ENCODE measurements at places on chromosomes 4 and X. TPM values are rescaled to one million over a fixed set of nuclear protein-coding genes. Genes with fewer than 3 reads are reported as not detected.

DNA sequence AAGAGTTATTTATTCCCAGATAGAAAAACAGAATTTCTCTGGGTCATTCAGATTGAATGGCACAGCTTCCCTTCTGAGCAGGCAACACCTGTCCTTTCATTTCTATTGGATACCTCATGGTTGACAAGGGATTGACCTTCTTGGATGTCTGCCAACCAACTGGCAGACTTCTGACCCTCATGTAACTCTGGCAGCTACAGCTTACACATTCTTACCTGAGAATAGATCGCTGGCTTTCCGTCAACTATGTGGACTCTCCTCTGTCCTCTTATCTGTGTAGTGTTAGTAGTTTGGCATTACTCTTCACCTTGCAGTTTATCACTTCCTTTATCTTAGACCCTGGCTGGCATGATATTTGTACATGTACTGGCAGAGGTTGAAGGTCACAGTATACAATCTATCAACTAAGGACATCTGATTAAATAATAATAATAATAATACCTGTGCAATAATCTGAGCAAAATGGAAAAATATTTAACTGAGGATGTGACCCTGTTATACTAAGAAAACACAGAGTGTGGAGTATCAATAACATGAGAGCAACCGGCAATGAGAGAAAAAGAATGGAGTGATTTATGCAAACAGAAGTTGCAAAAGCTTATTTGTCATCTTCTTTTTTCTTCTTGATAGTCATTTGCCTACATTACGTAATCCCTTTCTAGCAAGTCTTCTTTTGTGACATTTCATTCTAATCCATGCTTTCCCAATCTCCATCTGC lies 1118.2 kb downstream of the ARAP2 start:
- no peak overlapping the region for H3K27ac ChIP-seq
- DNase-seq, result no peak
- H3K4me3 ChIP-seq, result no peak overlapping the region

- H3K4me1 ChIP-seq, result peaks cover 4% of the 10 kb centered on the region
- no peak overlapping the region for H3K27ac ChIP-seq
- no peak for DNase-seq
- H3K27me3 ChIP-seq, result no peaks in the 10 kb centered on the region
Measured at GRCh38 chr4:74431113-74431826, 13.7 kb upstream of the AREG start.

MTMR8 gene
- total RNA-seq, result not detected

GRCh38 chrX:109826954-109827708 lies 94.1 kb upstream of the ACSL4 start:
- H3K27ac ChIP-seq, result peak overlapping the region; percentile 31
- peaks cover 32% of the 10 kb centered on the region for H3K4me1 ChIP-seq
- H3K27me3 ChIP-seq, result no peaks in the 10 kb centered on the region
- no peaks in the 10 kb centered on the region for H3K36me3 ChIP-seq
- DNase-seq, result peak; percentile 77

DNA sequence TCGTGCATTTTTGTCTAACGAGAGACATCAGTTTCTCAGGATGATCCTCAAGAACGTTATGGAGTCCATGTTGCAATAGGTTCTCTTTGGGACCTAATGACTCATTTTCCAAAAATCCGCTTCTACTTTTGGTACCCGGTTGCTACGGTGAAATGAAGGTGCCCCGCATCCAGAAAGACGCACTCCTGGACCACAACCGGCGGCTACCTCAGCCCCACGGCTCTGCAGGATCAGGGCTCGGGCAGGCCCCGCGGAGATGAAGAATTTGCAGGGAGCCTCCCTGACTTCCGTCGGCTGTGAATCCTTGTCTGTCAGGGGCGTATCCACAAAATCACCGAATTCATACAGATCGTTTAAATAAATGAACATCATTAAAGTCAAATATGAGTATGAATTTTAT lies 15.6 kb downstream of the GTPBP6 start:
- no peaks in the 10 kb centered on the region for H3K4me1 ChIP-seq
- H3K27ac ChIP-seq, result no peak overlapping the region
- peaks cover 60% of the 10 kb centered on the region for H3K36me3 ChIP-seq
- no peak overlapping the region for H3K4me3 ChIP-seq
- DNase-seq, result no peak

DNA sequence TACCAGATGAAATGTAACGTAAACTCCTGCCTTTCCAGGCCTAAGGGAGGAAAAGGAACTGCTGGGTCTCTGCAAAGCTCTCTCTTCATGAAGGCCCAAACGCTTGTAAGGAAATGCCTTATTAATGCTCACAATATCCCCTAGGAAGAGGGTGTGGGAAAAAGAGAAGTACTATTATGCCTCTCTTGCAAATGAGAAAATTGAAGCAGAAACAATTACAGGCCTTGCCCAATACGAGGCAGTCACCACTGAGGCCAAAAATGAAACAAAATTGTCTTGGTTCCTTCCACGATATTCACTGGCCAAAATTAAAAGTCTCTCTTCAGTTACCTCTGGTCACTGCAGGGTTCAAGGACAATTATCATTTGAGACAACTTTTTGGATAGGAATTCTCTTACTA lies 3.2 kb downstream of the SCARB2 start:
- no peak overlapping the region for H3K27ac ChIP-seq
- no peak overlapping the region for H3K4me3 ChIP-seq
- no peaks in the 10 kb centered on the region for H3K27me3 ChIP-seq

- H3K4me1 ChIP-seq, result no peaks in the 10 kb centered on the region
- H3K27ac ChIP-seq, result no peak overlapping the region
- no peaks in the 10 kb centered on the region for H3K27me3 ChIP-seq
- H3K36me3 ChIP-seq, result no peaks in the 10 kb centered on the region
Measured at GRCh38 chr4:184315675-184316359, 98.1 kb upstream of the ENPP6 start.

ITGB1BP2 gene
- total RNA-seq, result 0.74 TPM

GRCh38 chr4:87570290-87570805 lies 38.0 kb upstream of the DSPP start:
- H3K27me3 ChIP-seq, result peaks cover 2% of the 10 kb centered on the region
- no peak overlapping the region for H3K27ac ChIP-seq
- no peaks in the 10 kb centered on the region for H3K36me3 ChIP-seq
- DNase-seq, result no peak
- H3K4me1 ChIP-seq, result no peaks in the 10 kb centered on the region

DNA sequence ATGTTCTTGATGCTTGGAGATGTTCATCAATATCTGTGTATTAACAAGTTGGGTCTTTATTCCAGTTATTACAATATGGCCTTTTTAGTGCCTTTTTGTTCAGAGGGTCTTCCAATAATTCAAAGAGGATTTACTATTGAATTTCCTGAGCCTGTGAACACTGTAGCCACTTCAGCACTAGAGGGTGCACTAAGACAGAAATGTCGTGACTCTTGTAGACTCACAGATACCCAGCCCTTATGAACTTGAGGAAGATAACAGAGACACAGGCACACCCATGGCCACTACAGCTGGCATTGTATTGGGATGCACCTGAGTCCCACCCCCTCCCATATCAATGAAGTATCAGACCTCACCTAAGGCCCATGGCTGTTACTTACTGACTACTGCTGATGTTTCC lies 54.4 kb upstream of the ACTRT1 start:
- H3K27ac ChIP-seq, result no peak overlapping the region
- no peak overlapping the region for H3K4me3 ChIP-seq
- no peaks in the 10 kb centered on the region for H3K36me3 ChIP-seq
- no peaks in the 10 kb centered on the region for H3K27me3 ChIP-seq

DNA sequence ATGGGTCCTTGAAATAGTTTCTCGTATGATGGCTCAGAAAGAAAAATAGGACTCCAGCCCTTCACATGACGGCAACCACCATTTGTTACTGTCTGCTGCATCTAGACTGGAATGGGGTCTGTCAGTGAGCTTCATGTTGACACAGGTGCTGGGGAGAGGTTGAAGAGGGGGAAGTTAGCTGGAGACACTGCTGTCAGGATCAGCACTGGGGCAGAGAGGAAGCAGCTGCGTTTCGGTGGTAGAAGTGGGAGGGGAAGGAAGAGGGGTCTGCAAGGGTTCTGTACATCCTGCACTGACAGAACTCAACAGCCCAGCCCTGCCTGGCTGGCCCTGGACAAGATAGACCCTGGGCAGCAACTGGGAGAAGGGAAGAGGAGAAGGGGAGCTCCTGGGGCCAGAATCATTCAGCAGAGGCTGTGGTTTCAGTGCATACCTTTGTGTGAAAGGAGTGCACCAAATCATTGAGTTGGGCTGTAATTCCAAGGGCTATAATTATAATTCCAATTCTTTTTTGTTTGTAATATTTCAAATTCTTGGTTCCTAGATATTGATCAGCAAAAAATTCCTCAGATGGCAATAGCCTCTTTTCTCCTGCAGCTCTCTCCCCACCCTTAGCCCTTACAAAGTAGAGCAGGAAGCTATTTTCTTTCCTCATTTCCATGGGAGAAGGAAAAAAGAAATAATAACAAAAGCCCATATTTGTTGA lies 119.4 kb upstream of the C1GALT1C1 start:
- DNase-seq, result no peak
- no peaks in the 10 kb centered on the region for H3K4me1 ChIP-seq
- H3K4me3 ChIP-seq, result no peak overlapping the region
- no peaks in the 10 kb centered on the region for H3K36me3 ChIP-seq
- no peak overlapping the region for H3K27ac ChIP-seq
- no peaks in the 10 kb centered on the region for H3K27me3 ChIP-seq

Measured in SJSA1 (cell line).